Kidney (tissue), 22 donors: ENCODE measurements at places on chromosomes 1 and 21. TPM values are rescaled to one million over a fixed set of nuclear protein-coding genes. Genes with fewer than 3 reads are reported as not detected.
A peak's percentile ranks its signal among the peaks of the same experiment; 100 is the strongest.

GRCh38 chr1:6221210-6221784, 14.5 kb downstream of the ICMT start:
- no peak overlapping the region for H3K4me3 ChIP-seq
- no peak overlapping the region for H3K27ac ChIP-seq
- H3K36me3 ChIP-seq = no peaks in the 10 kb centered on the region
- H3K27me3 ChIP-seq = no peaks in the 10 kb centered on the region
- H3K4me1 ChIP-seq = peaks cover 6% of the 10 kb centered on the region
- DNase-seq = no peak

GRCh38 chr1:207797229-207797973, 45.5 kb downstream of the CD46 start:
- no peak overlapping the region for H3K4me3 ChIP-seq
- H3K4me1 ChIP-seq = no peaks in the 10 kb centered on the region
- H3K36me3 ChIP-seq = peaks cover 12% of the 10 kb centered on the region
- H3K27ac ChIP-seq = no peak overlapping the region
- H3K27me3 ChIP-seq = no peaks in the 10 kb centered on the region
- DNase-seq = peak; percentile 75

- no peak for DNase-seq
- no peaks in the 10 kb centered on the region for H3K27me3 ChIP-seq
- no peak overlapping the region for H3K27ac ChIP-seq
- no peaks in the 10 kb centered on the region for H3K36me3 ChIP-seq
- H3K4me3 ChIP-seq = no peak overlapping the region
Observed at GRCh38 chr1:219460896-219461815, 151.7 kb downstream of the ZC3H11B start.

The DNAJC28 gene
- total RNA-seq = 2.2 TPM

The OR6K3 gene
- total RNA-seq = not detected

The BRINP3 gene
- 1.8 TPM for total RNA-seq

The ADAMTS1 gene
- 343 TPM for total RNA-seq

DNA sequence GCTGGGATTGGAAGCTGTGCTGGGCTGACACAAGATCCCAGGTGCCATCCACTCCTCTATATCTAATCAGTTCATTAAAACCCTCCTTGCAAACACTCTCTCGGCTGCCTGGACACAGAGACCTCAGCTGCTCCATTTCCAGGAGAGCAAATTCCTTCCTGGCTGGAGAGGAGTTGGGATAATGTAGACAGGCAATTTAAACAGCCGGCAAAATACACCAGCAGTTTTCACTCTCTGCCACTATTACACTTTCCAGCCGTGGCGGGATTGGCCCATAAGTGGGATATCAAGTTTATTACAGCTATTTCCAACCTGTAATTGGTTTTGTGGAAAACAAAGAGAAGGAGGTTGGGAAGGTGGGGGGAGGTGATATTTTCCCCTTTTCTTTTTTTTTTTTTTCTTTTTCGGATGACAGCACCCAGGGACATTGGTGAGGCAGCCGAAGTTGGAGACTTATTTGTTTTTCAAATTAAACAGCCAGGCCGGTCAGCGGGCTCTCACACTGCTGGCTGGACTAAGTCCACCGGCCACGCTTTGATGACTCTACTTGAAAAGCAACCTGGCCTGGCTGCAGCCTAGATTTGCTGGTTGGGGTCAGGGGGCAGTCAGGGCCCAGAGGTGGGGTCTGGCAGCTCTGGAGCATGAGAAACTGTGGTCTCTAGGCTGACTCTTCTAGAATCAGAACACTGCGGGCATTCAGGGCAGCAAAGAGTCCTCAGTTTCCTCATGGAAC, 177.4 kb downstream of the IGSF21 start:
- H3K27me3 ChIP-seq = no peaks in the 10 kb centered on the region
- H3K36me3 ChIP-seq = no peaks in the 10 kb centered on the region
- H3K4me3 ChIP-seq = no peak overlapping the region
- H3K4me1 ChIP-seq = no peaks in the 10 kb centered on the region

The KCNN3 gene
- 5.6 TPM for total RNA-seq

DNA sequence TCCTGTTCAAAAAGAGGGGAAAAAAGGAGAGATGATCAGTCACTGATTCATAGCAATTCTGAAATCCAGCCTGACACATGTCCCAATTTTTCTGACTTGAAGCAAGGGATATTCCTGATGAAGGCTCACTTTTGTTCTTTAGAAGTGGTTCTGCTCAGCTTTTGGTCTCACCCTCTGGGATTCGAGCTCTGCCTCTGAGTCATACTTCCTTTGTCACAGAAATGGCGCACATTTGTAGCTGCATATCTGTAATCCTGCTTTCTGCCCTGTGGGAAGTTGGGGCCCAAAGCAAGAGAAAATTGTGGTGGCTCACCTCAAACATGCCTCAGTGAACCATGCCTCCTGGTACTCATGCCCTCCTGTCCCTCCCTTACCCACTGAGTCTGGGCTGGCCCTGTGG, 22.3 kb upstream of the FAM78B start:
- no peak overlapping the region for H3K4me3 ChIP-seq
- no peak overlapping the region for H3K27ac ChIP-seq
- H3K36me3 ChIP-seq = no peaks in the 10 kb centered on the region
- H3K27me3 ChIP-seq = no peaks in the 10 kb centered on the region
- no peak for DNase-seq

DNA sequence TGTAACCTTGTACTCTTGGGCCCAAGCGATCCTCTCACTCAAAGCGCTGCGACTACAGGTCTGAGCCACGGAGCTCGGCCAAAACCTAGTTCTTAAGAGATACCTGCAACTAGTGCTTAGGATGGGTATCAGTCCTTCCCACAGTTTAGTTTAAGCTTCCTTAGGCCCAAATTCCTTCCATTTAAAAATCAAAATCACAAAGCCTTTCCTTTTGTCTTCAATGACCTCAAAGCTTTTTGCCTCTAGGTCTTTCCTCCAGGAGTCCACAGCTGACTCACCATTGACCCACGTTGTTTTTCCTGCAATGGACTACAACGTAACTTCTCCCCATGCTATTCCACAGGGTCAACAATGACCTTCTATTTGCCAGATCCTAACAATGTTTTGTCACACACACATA, 64.0 kb downstream of the APP start:
- no peaks in the 10 kb centered on the region for H3K36me3 ChIP-seq
- no peaks in the 10 kb centered on the region for H3K27me3 ChIP-seq
- H3K4me3 ChIP-seq = no peak overlapping the region
- DNase-seq = no peak

- no peak overlapping the region for H3K27ac ChIP-seq
- no peak for DNase-seq
- no peaks in the 10 kb centered on the region for H3K27me3 ChIP-seq
- peaks cover 5% of the 10 kb centered on the region for H3K4me1 ChIP-seq
Observed at GRCh38 chr21:29365661-29366265, 67.0 kb downstream of the BACH1 start.

GRCh38 chr1:6360117-6360496, 33.5 kb downstream of the ACOT7 start:
- no peak for DNase-seq
- no peaks in the 10 kb centered on the region for H3K27me3 ChIP-seq
- H3K27ac ChIP-seq = peak overlapping the region; percentile 88
- peak overlapping the region; percentile 26 for H3K4me3 ChIP-seq
- peaks cover 35% of the 10 kb centered on the region for H3K4me1 ChIP-seq

- H3K27me3 ChIP-seq = no peaks in the 10 kb centered on the region
- no peak overlapping the region for H3K27ac ChIP-seq
- no peak for DNase-seq
- H3K4me3 ChIP-seq = no peak overlapping the region
- no peaks in the 10 kb centered on the region for H3K4me1 ChIP-seq
Observed at GRCh38 chr1:221887758-221888157, 145.9 kb upstream of the DUSP10 start.

DNA sequence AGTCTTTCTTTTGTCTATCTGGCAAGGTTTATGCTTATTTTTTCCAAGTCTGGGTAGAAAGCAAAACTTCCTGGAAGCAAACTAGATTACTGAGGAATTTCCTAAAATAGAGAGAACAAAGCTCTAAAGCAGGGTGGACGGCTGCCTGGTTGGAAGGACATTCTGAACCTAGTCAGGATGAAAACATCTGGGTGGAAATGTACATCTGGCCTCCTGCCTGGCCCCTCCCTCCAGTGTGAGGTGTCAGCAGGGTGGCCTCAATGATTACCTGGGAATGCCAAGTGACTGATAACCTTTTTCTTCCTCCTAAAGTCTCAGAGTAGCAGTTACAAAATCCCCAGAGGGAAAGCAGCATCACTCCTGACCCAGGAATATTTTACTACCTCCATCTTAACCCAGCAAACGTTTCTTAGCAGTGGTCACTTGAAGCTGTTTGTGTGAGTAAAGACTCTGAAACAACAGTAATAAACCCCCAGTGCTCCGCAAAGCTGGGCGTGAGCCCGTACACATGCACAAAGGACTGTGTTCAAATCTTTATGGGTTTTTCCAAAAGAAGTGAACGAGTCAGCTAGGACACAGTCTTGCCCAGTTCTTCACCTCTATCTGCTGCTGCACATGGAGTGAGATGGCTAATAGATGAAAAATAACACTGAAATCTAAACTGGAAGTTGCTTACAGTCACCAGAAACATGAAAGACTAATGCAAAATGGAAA, 18.9 kb downstream of the ANGPTL7 start:
- H3K27ac ChIP-seq = no peak overlapping the region
- H3K4me1 ChIP-seq = no peaks in the 10 kb centered on the region
- no peak overlapping the region for H3K4me3 ChIP-seq
- no peaks in the 10 kb centered on the region for H3K27me3 ChIP-seq
- H3K36me3 ChIP-seq = peaks cover 65% of the 10 kb centered on the region
- no peak for DNase-seq

The SERPINC1 gene
- 0.41 TPM for total RNA-seq

DNA sequence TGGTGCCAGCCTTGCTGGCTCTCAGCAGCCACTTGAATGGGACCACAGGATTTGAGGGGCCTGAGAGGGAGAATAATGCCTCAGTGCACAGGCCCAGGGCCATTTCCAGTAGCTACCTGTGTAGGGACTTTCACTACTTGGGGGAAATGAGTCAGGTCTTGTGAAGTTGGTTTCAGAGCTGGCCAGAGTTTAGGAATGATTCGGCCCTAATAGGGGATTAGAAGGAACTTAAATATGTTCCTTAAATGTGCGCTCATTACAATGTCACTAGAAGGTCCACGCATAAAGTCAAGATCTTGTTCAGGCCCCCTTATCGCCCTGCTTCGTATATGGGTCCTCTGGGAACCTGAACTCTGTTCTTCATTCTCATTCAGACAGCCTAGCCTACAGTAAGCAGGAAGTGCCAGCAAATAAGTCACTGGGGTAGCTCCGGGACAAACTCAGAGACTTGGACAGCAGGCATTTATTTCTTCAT, 5.6 kb upstream of the AKR1A1 start:
- DNase-seq = no peak
- no peaks in the 10 kb centered on the region for H3K36me3 ChIP-seq
- H3K4me3 ChIP-seq = no peak overlapping the region
- no peaks in the 10 kb centered on the region for H3K27me3 ChIP-seq

DNA sequence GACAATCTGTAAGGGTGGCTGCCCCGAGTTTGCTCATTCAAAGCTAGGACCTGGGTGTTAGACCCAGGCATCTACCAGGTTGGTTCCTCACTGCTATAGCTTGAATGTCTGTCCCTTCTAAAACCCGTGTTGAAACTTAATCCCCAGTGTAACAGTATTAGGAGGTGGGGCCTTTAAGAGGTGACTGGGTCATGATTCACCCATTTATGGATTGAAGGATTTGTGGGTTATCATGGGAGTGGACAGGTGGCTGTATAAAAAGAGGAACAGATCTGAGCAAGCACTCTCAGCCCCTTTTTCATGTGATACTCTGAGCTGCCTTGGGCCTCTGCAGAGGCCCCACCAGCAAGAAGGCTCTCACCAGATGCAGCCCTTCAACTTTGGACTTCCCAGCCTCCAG, 29.4 kb downstream of the PSMG1 start:
- no peak overlapping the region for H3K27ac ChIP-seq
- H3K36me3 ChIP-seq = no peaks in the 10 kb centered on the region
- H3K4me1 ChIP-seq = no peaks in the 10 kb centered on the region
- H3K27me3 ChIP-seq = no peaks in the 10 kb centered on the region
- no peak overlapping the region for H3K4me3 ChIP-seq
- no peak for DNase-seq

GRCh38 chr1:13813398-13814012, 113.5 kb downstream of the PRDM2 start:
- no peak overlapping the region for H3K27ac ChIP-seq
- peak; percentile 59 for DNase-seq
- no peaks in the 10 kb centered on the region for H3K27me3 ChIP-seq
- no peaks in the 10 kb centered on the region for H3K4me1 ChIP-seq
- H3K4me3 ChIP-seq = no peak overlapping the region

GRCh38 chr1:168504064-168504837, 39.5 kb downstream of the XCL2 start:
- no peak for DNase-seq
- no peaks in the 10 kb centered on the region for H3K27me3 ChIP-seq
- no peaks in the 10 kb centered on the region for H3K36me3 ChIP-seq
- H3K4me3 ChIP-seq = no peak overlapping the region

The CHODL gene
- 2.0 TPM for total RNA-seq

The CFHR1 gene
- 22.0 TPM for total RNA-seq

DNA sequence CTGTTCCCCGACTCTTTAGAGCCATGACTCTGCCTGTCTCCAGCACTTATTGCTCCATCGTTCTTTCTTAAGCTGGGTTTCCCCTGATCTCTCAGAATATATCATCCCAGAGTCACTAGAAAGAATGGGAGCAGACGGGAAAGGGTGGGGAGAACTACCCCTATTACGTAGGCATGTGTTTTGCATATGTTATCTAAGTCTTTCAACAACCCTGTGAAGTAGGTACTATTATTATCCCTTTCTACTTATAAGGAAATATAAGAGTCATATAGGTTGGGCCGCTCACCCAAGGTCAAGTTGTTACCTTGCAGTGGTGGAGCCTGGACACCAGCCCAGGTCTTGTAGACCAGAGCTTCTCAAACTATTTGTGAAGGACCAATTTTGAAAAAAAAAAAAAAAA, 38.7 kb downstream of the ELF3 start:
- no peak overlapping the region for H3K27ac ChIP-seq
- no peak for DNase-seq
- H3K4me3 ChIP-seq = no peak overlapping the region
- no peaks in the 10 kb centered on the region for H3K27me3 ChIP-seq

- H3K4me1 ChIP-seq = no peaks in the 10 kb centered on the region
- H3K27me3 ChIP-seq = no peaks in the 10 kb centered on the region
- peaks cover 3% of the 10 kb centered on the region for H3K36me3 ChIP-seq
- H3K27ac ChIP-seq = no peak overlapping the region
Observed at GRCh38 chr1:100152271-100152670, 19.3 kb downstream of the TRMT13 start.

- H3K4me1 ChIP-seq = no peaks in the 10 kb centered on the region
- no peak overlapping the region for H3K4me3 ChIP-seq
- no peak for DNase-seq
- no peak overlapping the region for H3K27ac ChIP-seq
- no peaks in the 10 kb centered on the region for H3K27me3 ChIP-seq
- H3K36me3 ChIP-seq = no peaks in the 10 kb centered on the region
Observed at GRCh38 chr1:24704411-24705259, 40.6 kb upstream of the CLIC4 start.
